Left renal pelvis (tissue), 4 donors: ENCODE measurements at places on chromosomes 16 and 17.

GRCh38 chr16:3988011-3988410 lies 107.5 kb upstream of the CREBBP start:
- DNase-seq, result no peak

DNA sequence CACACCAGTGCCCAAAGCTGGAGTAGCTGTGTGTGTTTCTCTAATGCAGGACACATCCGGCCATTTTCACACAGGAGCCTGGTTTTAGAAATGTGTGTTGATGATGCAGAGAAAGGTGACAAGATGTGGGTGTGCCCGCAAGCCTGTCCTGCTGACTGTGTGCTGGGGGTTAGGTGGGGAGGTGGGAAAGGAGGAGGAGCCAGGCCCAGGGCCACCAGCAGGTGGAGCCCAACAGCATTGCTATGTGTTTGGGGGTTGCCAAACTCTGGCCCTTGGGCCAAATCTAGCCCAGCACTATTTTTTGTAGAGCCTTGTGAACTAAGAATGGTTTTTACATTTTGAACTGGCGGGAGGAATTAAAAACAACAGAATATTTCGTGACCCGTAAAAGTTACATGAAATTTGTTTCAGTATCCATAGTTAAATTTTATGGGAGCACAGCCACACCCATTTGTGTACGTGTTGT lies 61.7 kb upstream of the LGALS9 start:
- DNase-seq, result no peak

GRCh38 chr16:89700649-89701424 lies 668 bp downstream of the SPATA2L start:
- no peak for DNase-seq

- no peak for DNase-seq
These were observed 1231.1 kb downstream of the CDH11 start for GRCh38 chr16:63890723-63891122.

DNA sequence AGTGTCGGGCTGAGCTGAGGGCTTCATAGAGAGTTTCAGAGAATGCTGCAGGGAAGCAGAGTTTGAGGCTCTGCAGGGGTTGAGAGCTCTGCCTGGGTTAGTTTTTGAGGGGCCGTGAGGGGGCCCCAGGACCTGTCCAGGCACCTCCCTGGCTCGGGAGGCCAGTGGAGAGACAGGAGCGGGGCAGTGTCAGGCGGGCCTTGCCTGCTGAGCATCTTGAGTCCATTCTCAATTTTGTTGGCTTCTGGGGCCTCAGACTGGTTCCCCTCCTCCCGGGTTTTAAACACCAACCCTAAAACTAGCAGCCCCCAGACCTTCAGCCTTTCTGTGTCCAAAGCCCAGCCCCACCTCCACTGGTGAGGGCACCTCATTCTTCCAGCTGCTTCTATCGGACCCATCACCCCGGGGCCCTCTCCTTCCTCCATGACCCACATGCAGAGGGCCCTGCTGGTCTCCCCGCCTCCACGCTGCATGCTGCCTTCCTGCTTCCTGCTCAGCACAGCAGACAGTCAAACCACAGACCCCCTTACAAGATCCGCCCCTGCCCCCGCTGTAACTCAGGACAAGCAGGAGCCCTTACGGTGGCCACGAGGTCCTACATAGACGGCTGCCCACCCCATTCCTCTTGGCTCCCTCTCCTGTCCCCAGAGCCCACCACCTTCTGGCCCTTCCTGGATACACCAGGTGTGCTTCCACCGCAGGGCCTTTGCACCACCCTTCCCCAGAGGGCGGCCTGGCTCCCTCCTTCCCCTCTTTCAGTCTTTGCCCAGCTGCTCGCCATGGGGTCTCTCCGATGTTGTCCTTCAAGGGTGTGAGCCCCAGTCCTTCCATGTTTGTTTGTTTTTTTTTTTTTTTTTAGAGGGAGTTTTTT lies 3.8 kb downstream of the RNF213 start:
- DNase-seq, result no peak
